Caco-2 (cell line): ENCODE measurements at places on chromosomes 7 and 10. TPM values are rescaled to one million over a fixed set of nuclear protein-coding genes. Genes with fewer than 3 reads are reported as not detected.

Gene ZNF722
- not detected in 2 replicates for total RNA-seq

Gene RPEL1
- 0.21 TPM in 1 of 2 replicates, not detected in the other for total RNA-seq

Gene WASHC2C
- total RNA-seq = 46.1 and 48.1 TPM in 2 replicates

Gene NPC1L1
- 5.9 and 6.5 TPM in 2 replicates for total RNA-seq

Gene ZDHHC16
- 43.5 and 48.3 TPM in 2 replicates for total RNA-seq

Gene ITIH2
- 13.3 and 20.3 TPM in 2 replicates for total RNA-seq

GRCh38 chr7:4866528-4867496 lies 5.0 kb upstream of the PAPOLB start:
- H3K27me3 ChIP-seq = no peaks in the 10 kb centered on the region
- H3K4me3 ChIP-seq = no peak overlapping the region
- H3K27ac ChIP-seq = no peak overlapping the region
- H3K36me3 ChIP-seq = no peaks in the 10 kb centered on the region
- DNase-seq = no peak

GRCh38 chr10:33298110-33298509 lies 36.4 kb downstream of the NRP1 start:
- H3K27ac ChIP-seq = no peak overlapping the region
- H3K4me1 ChIP-seq = peaks cover 16% of the 10 kb centered on the region
- no peak overlapping the region for H3K4me3 ChIP-seq
- peaks cover 2% of the 10 kb centered on the region; the same call in 1 of the 2 replicates for H3K36me3 ChIP-seq
- no peaks in the 10 kb centered on the region for H3K27me3 ChIP-seq

DNA sequence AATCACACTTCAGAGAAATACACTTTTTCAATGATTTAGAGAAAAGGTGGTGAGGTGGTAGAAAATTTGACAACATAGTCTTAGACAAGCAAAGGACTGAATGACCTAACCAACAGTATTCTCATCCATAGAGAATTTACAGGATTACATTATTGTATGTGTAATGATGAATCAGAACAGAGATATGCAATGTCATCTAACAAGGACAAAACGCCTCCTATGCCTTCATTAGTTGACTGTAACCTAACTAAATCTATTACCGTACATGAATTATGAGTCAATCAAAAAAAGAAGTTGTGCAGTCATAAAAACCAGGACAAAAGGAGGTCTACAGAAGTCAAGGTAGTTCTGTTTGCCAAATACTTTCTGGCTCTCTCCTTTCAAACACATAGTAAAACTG lies 66.5 kb downstream of the RAB11FIP2 start:
- H3K27me3 ChIP-seq = no peaks in the 10 kb centered on the region
- no peak overlapping the region for H3K4me3 ChIP-seq
- H3K27ac ChIP-seq = no peak overlapping the region

GRCh38 chr10:126301701-126302475 lies 86.4 kb downstream of the ADAM12 start:
- no peaks in the 10 kb centered on the region for H3K36me3 ChIP-seq
- no peaks in the 10 kb centered on the region for H3K27me3 ChIP-seq
- H3K4me3 ChIP-seq = no peak overlapping the region
- DNase-seq = no peak
- H3K4me1 ChIP-seq = no peaks in the 10 kb centered on the region
- H3K27ac ChIP-seq = no peak overlapping the region

- no peaks in the 10 kb centered on the region for H3K4me1 ChIP-seq
- H3K27ac ChIP-seq = no peak overlapping the region
- DNase-seq = no peak
- H3K27me3 ChIP-seq = no peaks in the 10 kb centered on the region
Observed at GRCh38 chr10:124122211-124122610, 28.8 kb upstream of the CHST15 start.

DNA sequence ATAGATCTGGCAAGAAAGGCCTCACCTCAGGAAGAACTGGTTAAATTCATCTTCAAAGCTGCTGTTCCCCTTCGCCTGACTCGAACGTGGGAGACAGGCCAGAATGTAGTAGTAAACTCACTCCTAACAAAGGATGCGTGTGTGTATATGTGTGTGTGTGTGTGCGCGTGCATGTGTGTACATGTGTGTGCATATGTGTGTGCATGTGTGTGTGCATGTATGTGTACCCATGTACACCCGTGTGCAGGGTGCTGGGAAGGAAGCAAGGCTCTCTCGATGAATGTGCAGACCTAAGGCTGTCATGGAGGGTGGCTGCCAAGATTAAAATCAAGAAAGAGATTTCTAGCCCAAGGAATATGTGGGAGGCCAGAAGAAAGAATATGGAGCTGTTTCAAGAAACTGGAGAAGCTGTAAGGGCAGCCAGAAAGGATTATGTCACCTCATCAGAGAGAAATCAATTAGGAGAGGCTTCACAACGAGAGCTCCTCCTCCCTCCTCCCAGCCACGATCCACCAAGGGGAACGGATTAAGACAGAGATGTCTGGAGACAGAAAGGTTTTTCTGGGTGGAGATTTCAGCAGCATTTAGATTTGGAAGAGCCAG lies 34.0 kb upstream of the LBX1 start:
- no peak overlapping the region for H3K27ac ChIP-seq
- H3K4me3 ChIP-seq = no peak overlapping the region
- H3K27me3 ChIP-seq = no peaks in the 10 kb centered on the region
- DNase-seq = no peak
- H3K36me3 ChIP-seq = no peaks in the 10 kb centered on the region
- no peaks in the 10 kb centered on the region for H3K4me1 ChIP-seq

DNA sequence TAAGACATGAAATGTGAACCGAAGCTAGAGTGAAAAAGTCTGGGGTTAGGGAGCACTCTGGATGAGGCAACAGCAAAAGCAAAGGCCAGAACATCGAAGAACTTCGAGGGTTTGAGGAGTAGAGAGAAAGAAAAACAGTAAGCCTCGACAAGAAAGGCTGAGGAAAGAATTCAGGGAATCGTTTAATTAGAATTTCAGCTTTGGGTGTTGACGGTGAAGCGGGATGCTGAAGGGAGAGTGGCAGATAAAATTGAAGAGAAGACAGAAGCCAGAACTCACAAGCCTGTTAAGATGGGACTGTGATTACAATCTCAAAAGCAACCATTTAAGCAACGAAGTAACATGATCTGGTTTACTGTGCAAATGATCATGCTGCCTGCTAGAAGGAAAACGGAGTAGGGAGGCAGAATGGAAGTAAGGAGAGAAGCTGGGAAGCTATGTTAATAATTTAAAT lies 2.1 kb downstream of the TRDMT1 start:
- no peaks in the 10 kb centered on the region for H3K27me3 ChIP-seq
- H3K4me3 ChIP-seq = no peak overlapping the region
- H3K27ac ChIP-seq = no peak overlapping the region
- no peak for DNase-seq

GRCh38 chr10:24617771-24618396 lies 105.8 kb downstream of the ARHGAP21 start:
- H3K4me3 ChIP-seq = no peak overlapping the region
- H3K4me1 ChIP-seq = peaks cover 21% of the 10 kb centered on the region
- DNase-seq = peak; percentile 79
- no peaks in the 10 kb centered on the region for H3K27me3 ChIP-seq
- H3K27ac ChIP-seq = peak overlapping the region; percentile 69

- H3K27me3 ChIP-seq = no peaks in the 10 kb centered on the region
- H3K4me3 ChIP-seq = no peak overlapping the region
- no peaks in the 10 kb centered on the region for H3K4me1 ChIP-seq
- H3K36me3 ChIP-seq = no peaks in the 10 kb centered on the region
- DNase-seq = no peak
Observed at GRCh38 chr10:3977761-3978160, 192.8 kb upstream of the KLF6 start.
